ENCODE measurements at places on chromosomes 5 and 9.

DNA sequence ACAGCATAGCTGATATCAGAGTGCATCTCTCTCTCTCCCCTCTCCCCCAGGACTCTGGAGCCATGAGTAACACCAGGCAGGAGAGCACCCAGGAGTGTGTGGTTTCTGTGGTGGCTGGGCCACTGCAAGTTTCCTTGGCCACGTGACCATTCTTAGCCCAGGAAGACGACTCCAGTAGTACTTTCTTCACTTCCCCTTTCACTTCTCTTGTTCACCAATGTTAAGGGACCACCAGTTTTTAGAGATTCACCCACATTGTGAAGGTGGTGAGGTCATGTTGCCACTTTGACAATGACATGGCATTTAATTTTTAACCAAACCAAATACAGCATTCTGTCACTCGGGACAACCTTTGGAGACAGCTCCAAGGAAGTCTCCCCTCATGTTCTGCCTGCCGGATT lies 17.9 kb upstream of the DAPK1 start:
- peak; percentile 21 for DNase-seq

DNA sequence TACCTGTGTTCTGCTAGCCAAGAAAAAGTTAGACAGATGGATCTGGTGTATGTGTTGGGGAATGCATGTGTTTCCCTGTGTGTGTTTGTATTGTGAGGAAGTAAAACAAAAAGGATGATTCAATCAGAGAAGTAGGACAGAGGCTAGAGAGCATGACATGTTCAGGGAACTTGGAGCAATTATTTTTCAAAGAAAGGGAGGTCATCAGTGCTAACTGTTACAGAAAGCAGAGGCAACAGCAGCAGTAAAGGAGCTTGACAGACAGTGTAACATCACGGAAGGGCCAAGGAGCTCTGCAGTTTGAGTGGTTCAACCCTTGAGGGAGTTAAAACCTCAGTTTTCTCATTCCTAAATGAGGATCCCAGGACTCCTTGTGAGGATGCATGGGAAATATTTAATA lies 13.2 kb downstream of the SPINK1 start:
- DNase-seq, result no peak

GRCh38 chr5:39775086-39775796 lies 350.5 kb upstream of the DAB2 start:
- peak; percentile 96 for DNase-seq

DNA sequence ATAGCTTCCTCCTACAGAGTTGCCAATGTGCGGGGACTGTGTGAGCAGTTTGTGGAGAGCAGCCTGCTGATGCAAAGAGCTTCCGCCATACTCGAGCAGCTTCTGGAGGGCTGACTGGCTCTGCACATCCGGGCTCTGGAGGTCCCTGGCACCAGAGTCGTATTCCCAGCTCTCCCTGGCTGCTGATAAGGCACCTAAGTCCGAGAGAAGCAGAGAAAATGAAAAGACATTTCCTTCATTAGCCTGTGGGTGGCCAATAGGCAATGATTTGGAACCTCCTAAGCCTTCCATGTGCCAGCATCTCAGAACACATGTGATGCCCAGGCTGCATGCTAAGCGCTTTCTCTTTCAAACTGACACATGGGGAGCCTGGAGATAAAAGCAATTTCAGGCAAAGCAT lies 94.3 kb downstream of the TSSK1B start:
- no peak for DNase-seq

DNA sequence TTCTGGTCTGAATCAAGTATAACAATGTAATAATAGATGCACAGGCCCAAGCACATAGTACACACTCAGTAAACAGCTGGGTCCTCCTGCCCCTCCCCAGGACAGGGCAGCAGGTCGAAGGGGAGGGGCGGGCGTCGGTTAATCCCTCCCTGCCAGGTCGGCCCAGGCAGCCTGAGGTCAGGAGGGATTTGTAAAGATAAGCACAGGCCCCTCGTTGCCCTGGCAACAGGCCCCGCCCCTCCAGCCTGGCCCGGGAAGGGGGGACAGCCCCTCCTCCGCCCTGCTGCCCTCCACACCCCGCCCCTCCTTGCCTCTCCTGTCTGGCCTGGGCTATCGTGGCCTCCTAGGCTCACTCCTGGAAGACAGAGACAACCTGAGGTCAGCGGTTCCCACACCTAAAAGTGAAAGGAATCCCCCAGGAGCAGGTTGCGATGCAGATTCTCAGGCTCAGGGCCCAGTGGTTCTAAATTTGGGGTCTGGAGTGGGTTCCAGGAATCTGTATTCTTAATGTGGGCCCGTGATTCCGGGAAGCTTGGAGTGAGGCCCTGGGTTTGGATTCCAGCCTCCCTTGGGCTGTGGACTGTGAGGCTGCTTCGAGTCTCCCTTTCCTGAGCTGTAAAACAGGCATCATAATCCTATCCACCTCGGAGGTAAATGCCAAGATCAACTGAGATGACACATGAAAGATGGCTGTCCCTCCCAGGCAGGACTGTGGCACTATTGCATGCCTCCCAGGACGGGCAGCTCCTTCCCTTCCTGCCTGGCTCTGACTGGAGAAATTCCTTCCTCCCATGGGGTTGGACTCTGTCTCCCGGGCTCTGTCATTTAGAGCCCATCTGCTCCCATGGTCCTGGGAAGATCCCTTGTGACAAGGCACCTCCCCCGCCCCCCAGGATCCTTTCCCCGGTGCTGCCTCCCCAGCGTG lies 4.4 kb downstream of the CRB2 start:
- no peak for DNase-seq

GRCh38 chr5:24831989-24832388 lies 187.2 kb upstream of the CDH10 start:
- DNase-seq, result no peak

- peak; percentile 75 for DNase-seq
These were observed 68.8 kb downstream of the ZNF608 start for GRCh38 chr5:124677374-124678351.

DNA sequence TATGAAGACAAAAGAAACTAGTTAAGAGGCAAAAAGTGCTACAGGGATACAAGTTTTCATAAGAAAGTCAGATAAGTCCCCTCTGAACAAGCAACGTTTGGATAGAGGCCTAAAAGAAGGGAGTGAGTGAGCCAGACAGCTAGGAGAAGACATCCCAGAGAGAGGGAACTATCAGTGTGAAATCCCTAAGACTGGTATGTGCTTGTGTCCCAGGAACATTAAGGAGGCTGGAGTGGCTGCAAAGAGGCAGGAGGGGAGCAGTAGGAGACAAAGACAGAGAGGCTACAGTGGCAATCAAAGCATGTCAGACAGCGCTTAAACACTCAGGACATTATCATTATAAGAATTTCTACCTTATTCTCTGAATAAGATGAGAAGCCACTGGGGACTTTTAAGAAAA lies 139.1 kb upstream of the STK32A start:
- no peak for DNase-seq

- DNase-seq, result peak; percentile 100
These were observed 186.0 kb downstream of the GOLPH3 start for GRCh38 chr5:31987985-31988710.

GRCh38 chr9:106693558-106693957 lies 169.4 kb upstream of the ZNF462 start:
- DNase-seq, result no peak

DNA sequence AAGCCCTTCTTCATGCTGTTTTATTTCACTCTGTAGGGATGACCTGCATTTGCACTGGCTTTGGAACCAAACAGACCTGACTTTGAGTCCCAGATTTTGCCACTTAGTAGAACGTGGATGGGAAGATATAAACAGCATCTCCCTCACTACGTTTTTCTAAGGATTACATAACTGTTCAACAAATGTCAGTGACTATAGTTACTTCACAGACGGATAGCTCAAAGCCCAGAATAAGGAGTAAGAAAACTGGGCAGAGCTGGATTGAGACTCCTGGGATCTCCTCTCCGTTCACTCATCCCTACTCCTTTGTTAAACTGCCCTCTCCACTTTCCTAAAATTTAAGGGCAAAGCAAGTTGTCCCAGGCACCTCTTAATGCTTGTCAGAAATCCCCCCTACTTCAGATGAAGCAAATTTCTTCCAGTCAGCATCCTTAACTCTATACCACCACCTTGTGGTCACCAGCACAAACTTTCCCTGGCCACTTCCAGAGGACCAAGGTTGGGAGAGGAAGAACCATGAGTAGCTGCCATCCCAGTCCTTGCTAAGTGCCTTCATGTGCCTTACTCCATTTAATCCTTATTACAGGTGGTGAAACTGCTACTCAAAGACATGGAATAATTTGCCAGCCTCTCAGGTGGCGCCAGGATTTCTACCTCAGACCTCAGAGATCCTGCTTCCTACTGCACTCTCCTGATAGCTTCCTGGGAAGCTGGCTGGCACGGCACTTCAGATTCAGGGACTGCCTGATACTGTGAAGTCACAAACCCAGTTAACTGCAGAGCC lies 38.4 kb downstream of the EGR1 start:
- peak; percentile 61 for DNase-seq

- DNase-seq, result no peak
These were observed 23.2 kb upstream of the MINAR2 start for GRCh38 chr5:129724647-129725046.

GRCh38 chr9:126125992-126126409 lies 200.6 kb upstream of the MVB12B start:
- no peak for DNase-seq
